ENCODE measurements at places on chromosomes 3 and 15.

DNA sequence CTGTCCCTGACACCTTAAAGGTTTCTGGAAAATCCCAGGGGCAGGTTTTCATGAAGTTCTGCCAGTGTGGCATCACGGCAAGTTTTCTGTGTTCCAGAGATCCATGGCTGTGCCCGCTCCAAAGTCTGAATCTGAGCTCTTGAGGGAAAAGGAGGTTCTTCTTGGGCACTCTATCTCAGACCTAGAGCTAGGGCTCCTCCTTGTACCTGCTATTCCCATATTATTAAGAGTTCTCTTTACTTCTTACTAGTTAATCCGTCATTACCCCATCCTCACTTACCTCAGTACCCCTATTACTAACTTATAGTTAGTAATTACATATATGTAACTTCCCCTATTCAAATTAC, 5.9 kb upstream of the TRA2B start:
- no peak for DNase-seq

DNA sequence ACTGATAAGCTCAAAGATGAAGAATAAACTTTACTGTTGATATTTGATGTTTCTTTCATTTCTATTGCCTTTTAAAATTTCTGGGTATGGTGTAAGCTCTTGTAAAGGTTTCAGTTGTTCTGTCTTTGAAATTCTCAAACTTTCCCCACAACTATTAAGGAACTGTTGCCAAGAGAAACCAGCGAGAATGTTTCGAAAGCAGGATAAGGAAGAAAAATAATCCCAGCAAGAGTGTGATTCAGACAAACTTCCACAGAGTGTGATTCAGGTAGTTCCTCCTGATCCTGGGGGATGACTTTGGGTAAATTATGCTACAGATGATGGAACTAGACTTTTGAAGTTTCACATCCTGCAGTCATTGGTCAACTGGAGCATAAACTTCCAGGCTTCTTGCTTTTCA, 632.0 kb downstream of the NSUN3 start:
- DNase-seq: no peak

GRCh38 chr3:126522363-126522788, 1.6 kb upstream of the CHST13 start:
- peak; percentile 6 for DNase-seq

DNA sequence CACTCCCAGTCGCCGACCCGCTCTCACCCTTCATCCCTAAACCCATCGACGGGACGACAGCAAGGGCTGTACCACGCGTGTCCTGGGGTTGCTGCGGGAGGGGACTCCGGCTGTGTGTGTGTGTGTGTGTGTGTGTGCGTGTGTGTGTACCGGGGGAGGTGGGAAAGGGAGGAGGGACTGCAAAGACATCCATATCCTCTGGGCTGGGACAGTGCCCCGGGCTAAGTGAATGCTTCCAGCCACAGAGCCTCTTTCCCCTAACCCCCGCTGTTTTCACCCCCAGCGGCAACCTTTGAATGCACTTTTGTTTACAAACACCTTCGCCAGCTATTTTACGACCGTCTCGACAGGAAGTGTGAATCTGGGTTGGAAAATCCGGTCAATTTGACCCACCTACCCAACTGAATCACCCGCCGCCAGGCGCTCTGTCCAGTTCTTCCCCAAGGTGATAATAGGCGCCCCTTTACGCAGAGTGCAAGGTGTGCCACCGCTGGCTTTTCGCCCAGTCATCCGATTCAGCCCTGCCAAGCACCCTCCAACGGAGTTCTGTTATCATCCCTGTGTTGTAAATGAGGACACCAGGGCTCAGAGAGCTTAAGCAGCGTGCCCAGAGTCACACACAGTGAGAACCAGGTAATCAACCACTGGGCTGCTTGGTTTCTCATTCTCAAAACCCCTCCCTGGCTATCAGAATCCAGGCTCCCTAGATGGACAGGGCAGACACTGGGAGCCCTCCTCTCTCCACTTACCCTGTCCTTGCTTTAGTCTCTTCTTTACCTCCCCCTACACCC, 739 bp upstream of the AMOTL2 start:
- DNase-seq: no peak

DNA sequence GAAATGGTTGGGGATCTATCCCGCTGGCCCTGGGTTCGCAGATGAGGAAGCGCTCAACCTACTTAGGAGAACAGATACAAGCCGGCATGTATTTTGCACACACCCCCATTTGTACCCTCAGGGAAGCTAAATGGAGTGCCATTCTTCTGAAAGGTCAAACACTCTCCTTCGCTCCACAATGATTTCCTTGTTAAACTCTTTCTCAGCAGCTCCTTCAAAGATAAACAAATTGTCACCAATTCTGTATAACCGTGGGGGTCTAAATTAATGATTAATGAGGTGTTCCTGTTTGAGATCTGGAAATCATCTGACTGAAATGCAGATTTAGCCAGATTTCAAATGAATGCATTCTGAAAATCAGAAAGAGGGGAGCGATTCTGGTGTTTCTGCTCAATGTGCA, 124.0 kb downstream of the MEGF11 start:
- no peak for DNase-seq

GRCh38 chr3:10780922-10781321, 35.1 kb upstream of the SLC6A11 start:
- no peak for DNase-seq

GRCh38 chr15:76979331-76979925, 15.5 kb upstream of the PSTPIP1 start:
- DNase-seq: no peak

- no peak for DNase-seq
Observed at GRCh38 chr3:71281280-71281679, 302.2 kb downstream of the FOXP1 start.

DNA sequence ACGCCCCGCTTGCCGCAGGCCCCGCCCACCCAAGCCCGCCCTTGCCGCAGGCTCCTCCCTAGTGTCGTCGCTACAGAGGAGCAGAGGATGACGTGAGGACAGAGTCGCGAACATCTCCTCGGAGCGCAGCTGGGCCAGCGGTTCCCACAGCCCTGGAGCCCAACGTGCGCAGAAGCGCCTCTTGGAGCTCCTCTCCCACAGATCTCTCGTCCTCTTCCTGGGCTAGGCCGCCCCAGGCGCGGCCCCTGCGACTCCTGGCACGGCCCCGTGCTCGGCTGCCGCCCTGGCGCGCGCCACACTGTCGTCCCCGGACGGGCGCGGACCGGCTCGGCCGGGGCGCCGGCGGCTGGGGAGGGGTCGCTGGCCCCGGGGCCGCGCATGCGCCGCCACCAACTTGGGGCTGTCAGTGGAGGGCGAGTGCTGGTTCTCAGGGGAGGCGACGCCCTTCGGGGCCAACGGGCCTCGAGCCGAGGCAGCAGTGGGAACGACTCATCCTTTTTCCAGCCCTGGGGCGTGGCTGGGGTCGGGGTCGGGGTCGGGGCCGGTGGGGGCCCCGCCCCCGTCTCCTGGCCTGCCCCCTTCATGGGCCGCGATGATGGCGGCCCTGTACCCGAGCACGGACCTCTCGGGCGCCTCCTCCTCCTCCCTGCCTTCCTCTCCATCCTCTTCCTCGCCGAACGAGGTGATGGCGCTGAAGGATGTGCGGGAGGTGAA, at the start of gene TRPC1:
Gene TRPC1, plus strand, starts transcription at position 67 of the 714 bp plus-strand sequence. Its CDS starts 526 bp downstream, at position 593.
- DNase-seq: peak; percentile 42

DNA sequence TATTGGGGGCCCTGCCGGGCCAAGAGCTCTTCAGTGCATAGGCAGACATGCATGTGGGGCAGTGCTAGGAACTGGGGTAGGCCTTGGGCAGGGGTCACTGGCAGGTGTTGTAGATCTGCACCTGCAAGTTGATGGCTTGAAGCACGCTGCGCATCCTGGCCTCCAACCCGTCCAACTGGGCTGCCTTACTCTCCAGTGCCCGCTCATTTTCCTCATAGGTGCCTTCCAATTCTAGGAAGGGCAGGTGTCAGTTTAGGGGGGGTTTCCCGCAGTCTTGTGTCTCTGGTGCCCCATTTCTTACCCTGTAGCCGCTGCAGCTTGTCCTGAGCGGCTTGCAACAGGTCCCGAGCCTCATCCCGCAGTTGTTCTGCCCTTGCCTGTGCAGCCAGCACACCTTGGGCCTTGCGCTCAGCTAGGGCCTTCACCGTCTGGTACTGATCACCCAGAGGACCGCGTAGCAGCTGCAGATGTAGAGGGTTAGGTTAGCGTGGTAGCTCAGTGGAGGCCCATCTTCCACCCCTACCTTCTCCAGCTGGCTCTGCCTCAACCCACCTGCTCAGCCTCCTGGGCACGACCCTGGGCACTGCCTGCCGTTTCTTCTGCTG, 611 bp upstream of the USP19 start:
- no peak for DNase-seq

- DNase-seq: no peak
Observed at GRCh38 chr3:46222435-46223161, 14.5 kb upstream of the CCR1 start.

- no peak for DNase-seq
Observed at GRCh38 chr15:89329329-89330084, 5.1 kb downstream of the POLG start.

- no peak for DNase-seq
Observed at GRCh38 chr3:74673326-74673725, 58.9 kb upstream of the CNTN3 start.

DNA sequence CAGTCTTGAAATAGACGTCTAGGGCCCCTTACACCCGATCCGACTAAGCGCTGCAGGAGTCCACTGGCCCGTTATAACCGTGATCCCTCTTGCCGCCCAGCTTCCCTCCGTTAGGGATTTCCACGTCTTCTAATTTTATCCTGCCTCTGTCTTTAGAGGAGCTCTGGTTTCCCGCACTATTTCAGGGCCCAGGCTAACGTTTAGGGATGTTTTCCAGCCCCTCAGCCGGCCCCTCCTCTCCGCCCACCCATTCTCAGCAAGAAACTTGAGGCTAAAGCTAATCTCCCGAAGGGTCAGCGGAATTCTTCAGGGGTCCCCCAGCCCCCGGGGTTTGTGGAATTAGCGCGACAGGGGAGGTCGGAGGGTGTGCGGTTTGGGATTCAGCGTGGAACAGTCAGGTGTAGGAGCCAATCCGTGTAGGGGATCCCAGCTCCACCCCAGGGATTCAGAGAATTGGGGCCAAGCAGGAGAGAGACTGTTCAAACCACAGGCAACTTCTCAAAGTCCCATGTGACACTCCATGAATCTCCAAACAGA, 1.6 kb downstream of the PTX3 start:
- DNase-seq: no peak

DNA sequence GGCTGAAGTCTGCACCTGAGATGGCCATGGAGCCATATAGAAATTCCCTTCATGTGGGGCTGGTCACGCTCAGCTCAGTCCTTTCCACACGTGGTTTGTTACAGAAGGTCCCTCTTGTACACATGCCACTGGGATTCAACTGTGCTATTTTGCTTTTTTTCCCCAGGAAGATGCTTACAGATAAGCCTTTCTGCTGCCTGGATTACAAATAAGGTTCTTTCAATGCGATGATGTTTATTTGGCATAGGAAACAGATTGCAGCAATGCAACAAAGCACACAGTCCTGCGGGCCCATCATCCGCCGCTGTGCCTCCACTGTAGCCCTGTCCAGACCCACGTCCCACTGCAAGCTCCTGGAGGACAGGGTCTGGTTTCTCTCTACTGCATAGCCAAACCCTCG, 124.8 kb downstream of the XXYLT1 start:
- no peak for DNase-seq

DNA sequence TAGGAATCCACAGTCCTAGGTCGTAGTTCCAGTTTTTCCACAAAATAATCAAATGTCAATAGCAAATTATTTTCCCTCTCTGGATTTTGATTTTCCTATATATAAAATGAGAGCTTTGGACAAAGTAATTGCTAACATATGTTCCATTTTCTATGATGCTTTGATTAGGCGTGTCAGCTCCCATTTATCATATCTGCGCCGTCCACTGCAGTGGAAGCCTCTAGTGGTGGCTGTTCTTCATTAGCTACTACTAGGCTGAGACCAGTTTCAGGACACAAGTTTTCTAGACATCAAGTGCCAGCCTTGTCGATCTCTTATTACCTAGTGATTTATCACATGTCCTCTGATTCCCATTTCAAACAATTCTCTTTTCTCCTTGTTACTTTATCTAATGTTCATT, 271.5 kb downstream of the TUSC7 start:
- no peak for DNase-seq

DNA sequence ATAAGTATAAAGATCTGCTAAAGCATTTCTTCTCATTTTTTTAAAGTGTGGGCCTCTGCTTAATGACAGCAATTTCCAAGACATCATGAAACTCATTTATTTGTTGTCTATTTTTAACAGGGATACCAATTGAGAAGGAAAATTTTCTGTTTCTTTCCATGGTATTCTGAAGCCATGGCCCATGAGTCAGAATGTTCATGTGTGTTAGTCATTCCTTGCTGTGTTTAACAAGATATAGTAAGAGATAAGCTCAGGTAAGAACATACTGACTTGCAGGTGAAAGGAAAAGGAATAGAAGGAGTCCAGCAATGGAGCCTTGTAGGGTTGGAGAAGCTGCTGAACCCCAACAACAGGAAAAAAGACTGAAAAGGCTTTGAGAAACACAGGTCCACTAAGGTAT, 17.0 kb upstream of the ARID3B start:
- DNase-seq: no peak

GRCh38 chr15:73924171-73924921, 1.9 kb upstream of the LOXL1 start:
- DNase-seq: no peak

- DNase-seq: no peak
Observed at GRCh38 chr3:109784852-109785631, 447.7 kb upstream of the DPPA4 start.

- DNase-seq: no peak
Observed at GRCh38 chr3:184842433-184842832, 30.5 kb downstream of the VPS8 start.

GRCh38 chr15:25408929-25409328, 29.9 kb downstream of the UBE3A start:
- DNase-seq: no peak

- no peak for DNase-seq
Observed at GRCh38 chr15:40902605-40903561, 8.6 kb downstream of the VPS18 start.

DNA sequence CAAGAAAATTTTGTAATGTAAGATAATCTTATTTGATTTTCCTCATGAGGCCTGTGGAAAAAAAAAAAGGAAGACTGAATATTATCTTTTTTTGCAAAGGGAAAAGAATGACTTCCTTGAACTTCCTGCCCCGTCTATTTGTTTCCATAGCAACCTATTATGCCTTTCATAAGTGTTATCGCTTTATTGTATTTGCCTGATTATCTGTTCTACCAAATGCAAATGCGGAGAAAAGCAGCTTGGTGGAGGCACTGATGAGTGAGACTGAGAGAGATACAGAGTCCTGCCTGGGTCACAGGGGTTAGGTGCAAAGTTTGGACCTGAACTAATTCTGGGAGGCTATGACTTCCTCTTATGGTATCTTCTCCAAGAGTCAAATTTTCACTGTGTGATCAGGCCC, 334.0 kb upstream of the KCNMB2 start:
- no peak for DNase-seq

Measured in activated naive CD4-positive, alpha-beta T cell (primary cell).